ENCODE measurements at places on chromosomes 1 and 21.

DNA sequence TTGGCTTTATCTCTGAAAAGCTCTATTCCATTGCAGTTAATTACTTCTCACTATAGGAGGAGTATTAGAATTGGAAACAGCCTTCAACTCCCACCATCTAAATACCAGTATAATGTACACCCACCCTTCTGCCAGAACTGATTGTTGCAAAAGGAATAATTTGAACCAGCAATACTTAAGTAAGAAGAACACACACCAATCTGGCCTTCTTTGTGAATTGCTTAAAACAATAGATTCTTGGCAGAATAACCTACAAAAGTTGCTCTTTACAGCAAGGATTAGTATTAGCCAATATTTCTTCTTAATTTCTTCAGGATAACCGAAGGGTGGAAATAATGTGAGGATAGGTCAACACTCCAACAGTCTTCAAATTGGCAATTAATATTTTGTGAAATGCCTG, 54.9 kb upstream of the ADAMTS5 start:
- no peak for DNase-seq

GRCh38 chr1:235863699-235864093, 3.0 kb downstream of the LYST start:
- no peak for DNase-seq

DNA sequence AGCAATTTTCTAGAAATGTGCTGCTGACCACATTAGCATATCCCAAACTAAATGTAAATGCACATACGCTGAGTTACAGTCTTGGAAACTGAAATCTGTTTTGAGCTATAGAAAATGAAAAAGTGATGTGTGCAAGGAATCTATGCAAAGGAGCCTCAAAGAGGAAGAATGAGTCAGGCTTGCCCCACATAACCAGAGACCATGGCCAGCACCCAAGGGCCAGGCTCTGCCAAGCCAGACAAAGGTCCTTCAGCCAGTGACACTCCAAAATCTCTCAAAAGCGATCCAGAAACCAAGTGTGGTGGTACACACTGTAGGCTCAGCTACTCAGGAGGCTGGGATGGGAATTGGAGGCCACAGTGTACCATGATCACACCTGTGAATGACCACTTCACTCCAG, 195.2 kb downstream of the TOMM20 start:
- DNase-seq, result no peak

DNA sequence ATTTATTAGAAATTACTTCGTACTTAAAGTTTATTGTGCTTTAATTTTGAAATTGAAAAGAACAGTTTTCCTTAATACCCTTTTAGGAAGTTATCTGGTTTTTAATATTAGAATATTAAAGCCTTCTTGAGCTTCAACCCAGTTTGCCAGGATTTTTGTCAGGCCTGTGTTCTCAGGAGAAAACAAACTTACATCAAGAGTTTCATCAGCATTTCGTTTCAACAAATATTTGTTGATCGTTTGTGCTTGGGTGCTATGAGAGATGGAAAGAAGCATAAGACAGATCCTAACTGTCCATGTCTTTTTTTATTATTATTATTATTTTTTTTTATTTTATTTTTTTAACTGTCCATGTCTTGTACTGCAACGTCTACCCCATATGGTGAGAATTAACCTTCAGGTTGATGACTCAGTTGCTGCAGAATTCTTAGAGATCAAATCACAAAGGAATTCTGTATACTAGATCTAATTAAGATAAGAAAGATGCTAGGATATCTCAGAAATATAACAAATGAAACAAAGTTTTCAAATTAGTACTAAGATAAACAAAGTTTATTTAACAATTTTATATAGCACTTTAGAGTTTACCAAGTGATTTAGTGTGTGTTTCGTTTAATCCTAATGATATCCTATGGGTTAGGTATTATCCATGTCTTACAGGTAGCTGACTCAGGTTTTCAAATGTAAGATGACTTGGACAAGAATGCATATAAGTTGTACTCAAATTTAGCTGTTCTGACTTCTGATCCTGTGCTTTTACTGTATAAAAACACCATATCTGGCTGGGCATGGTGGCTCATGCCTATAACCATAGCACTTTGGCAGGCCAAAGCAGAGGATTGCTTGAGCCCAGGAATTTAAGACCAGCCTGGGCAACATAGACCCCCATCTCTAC, 14.3 kb downstream of the FBXO28 start:
- no peak for DNase-seq

GRCh38 chr21:34336245-34336644, 27.6 kb upstream of the KCNE2 start:
- DNase-seq, result no peak

- DNase-seq, result no peak
These were observed 136.4 kb upstream of the COL6A1 start for GRCh38 chr21:45845063-45845769.

DNA sequence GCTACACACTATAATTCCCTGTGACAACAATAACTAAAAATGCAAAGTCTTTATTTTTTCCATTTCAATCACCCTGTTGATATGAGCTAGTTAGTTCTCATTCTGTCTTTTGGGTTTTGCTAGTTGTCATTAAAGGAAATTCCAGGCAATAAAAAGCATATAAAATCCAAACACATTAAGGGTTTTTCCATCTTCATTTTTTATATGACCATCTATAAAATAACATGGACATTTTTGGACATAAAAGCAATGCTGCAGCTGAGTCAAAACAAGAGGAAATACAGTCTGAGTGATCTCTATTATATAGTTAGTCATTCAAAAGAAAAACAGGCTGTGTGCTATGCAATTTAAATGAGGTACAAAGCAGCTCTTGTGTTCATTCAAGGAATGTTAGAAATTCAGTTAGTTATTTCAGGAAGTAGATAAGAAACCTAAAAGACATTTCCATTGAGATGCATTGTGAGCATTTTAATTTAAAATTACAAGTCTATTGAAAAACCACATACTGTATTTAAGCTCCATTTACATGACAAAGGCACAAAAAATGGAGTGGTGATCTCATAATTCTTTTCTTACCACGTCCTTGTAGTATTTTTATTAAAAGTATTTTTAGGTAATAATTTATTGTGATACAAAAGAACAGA, 67.3 kb upstream of the BCL10 start:
- DNase-seq, result no peak

- DNase-seq, result no peak
These were observed 160.1 kb upstream of the COL6A1 start for GRCh38 chr21:45821315-45821962.

DNA sequence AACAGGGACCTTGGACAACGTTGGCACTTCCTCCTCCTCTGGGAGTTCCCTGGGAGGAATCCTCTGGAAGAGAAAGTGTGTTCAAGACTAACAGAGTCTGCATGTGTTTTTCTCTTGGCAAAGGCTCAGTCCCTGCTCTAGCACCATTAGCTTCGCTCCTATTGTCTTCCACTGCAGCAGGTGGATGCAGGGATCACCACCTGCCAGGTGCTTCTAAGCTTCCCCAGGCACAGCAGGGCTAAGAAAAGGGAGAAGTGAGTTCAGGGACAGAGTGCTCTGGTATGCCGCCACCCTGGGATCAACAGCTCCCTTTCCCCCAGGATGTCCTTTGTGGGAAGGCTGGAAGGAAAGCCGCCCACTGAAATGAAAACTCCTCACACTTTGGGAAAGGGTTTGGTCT, 43.9 kb upstream of the IL20 start:
- DNase-seq, result no peak

- DNase-seq, result peak; percentile 31
These were observed 841 bp downstream of the ADSS2 start for GRCh38 chr1:244450597-244451538.

GRCh38 chr1:168752171-168752832, 23.3 kb upstream of the DPT start:
- no peak for DNase-seq

DNA sequence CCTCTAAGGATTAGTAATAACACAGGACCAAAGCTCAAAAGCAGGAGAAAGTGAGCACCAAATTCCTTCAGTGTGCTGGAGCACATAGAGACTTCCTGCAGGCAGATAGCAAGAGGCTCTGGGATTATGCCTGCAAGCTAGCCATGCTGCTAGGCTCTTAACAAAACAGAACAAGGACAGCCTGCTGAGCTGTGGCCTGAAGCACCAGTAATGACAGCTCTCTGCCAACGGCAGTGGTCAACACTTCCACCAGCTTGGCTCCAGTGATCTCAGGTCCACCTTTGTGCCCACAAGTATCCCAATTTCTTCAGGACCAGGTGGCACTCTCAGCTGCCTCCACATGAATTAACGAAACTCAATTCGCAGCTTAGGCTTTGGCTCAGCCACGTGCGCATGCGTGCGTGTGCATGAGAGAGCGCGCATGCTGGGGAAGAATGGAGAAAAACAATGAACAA, 64.2 kb downstream of the SLC45A1 start:
- DNase-seq, result no peak

- DNase-seq, result no peak
These were observed 2.8 kb upstream of the ABCG1 start for GRCh38 chr21:42215942-42216725.

DNA sequence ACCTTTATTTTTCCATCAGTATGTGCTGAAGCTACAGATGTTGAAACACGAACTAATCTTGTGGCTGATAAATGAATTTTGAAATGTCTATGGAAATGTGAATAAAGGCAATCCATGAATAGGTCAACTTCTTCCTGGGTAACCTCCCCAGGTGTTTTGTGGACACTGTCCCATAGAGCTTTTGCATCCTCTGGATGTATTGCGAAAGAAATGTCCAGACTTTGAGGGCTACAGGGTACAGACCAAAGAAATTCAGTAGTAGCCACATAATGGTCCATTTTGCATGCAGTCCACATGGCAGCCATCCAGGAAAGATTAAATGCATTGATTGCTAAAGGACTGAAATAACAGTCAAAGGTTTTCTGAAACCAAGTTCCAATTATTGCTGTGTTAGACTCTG, 21.5 kb upstream of the DARS2 start:
- DNase-seq, result no peak

- no peak for DNase-seq
These were observed 54.7 kb upstream of the ARHGEF16 start for GRCh38 chr1:3399732-3400131.

DNA sequence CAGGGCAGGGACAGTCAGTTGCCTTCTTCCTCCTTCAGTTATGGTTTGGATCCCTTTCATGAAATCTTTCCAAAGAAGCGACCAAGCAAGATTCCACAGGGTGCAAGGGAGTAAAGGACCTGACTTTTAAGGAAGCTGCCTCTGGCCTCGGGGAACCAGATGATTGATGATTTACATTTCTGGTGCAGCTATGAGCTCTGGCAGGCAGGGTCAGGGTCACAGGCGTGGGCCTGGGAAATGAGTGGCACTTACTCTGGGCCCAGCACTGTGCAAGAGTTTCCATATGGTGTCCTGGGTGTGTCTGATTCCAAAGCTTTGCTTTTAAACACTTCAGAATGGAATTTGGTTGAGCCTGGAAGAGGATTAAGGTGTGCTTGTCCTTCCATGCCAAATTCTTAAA, 7.2 kb upstream of the CRABP2 start:
- DNase-seq, result no peak

DNA sequence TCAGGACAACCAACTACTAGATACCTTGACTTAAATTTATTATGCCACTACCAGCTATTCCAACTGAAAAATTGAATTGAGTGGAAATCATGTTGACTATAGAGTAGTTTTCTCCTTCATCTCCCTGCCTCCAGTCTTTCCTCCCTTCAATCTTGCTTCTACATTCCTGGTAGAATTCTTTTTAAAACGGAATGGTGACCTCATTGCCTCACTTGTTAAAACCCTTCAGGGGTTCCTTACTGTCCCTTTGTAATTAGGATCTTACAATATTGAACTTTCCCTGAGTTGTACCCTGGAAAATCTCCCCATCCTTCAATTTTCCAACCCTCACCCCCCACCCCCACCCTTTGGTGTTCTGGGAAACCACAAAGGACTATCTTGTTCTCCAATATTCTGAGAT, 82.8 kb upstream of the ZNF326 start:
- no peak for DNase-seq
